Umbilical cord (tissue), 2 donors: ENCODE measurements at places on chromosomes 1 and 21. TPM values are rescaled to one million over a fixed set of nuclear protein-coding genes. Genes with fewer than 3 reads are reported as not detected.

Gene TACSTD2
- 26.2 TPM for total RNA-seq

DNA sequence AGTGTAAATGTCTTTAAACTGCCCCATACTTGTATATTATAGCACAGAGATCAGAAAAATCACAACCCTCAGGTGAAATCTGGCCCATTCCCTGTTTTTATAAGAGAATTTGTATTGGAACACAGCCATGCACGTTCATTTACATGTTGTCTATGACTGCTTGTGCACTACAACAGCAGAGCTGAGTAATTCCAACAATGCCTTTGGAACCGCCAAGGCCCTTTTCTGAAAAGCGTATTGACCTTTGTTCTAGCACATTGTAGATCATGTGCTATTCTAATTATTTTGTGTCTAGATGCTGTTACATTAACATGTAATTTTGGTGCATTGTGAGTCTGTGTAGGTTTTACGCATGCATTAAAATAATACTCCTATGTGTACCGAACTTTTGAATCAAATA, 339.6 kb downstream of the CHRM3 start:
- DNase-seq, result no peak

- DNase-seq, result no peak
These were observed 22.7 kb upstream of the SLC2A1 start for GRCh38 chr1:42981255-42981805.

DNA sequence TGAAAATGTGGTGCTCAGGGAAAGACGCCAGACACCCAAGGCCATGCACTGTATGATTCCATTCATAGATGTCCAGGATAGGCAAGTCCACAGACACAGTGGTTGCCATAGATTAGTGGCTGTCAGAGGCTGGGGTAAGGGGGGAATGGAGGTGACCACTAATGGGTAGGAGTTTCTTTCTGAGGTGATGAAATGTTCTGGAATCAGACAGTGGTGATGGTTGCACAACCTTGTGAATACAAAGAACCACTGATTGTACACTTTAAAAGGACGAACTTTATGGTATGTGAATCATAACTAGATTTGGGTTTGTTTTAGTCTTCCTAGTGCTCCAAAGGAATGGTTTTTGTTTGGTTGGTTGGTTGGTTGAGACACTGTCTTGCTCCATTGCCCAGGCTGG, 51.7 kb downstream of the PRAMEF20 start:
- DNase-seq, result no peak
